NCI-H1105 treated with DMSO at 0.1 percent for 48 hours (cell line): ENCODE measurements at places on chromosomes 2 and 18.

DNA sequence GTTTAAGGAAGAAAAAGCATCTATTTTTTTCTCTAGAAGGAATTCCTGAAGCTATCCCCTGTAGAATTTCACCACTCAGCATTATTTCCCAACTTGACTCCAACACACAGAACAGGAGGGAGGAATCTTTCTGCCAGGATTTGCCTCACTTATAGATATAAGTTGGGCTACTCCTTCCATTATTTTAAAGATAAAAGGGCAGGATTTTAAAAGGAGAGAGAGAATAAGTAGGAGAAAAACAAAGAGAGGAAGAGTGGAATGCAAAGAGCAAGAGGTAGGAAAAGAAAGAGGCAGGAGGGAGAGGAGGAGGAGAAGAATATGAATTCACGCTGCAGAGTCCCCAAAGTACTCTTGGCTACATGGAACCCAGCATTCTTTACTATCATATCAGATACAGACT lies 182.5 kb downstream of the TCF4 start:
- DNase-seq, result no peak

- no peak for DNase-seq
Observed at GRCh38 chr2:190532581-190532980, 1.9 kb downstream of the NEMP2 start.

DNA sequence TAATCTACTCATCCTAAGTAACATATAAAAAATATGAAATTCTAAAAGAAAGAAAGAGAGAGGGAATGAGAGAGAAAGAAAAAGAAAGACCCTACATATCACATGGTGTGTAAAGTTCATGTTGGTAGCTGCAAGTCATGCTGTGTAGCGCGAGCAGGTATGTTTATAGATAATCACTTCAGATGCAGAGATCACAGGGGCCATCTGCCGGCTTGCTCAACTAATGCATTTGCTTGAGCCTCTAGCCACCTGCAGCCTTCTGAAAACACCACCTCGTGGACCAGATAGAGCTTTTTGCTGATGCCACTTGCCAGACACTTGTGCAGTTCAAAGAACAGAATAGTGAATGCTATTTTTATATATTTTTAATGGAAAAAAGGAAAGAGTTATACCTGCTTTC lies 37.6 kb downstream of the CDH7 start:
- DNase-seq, result no peak

DNA sequence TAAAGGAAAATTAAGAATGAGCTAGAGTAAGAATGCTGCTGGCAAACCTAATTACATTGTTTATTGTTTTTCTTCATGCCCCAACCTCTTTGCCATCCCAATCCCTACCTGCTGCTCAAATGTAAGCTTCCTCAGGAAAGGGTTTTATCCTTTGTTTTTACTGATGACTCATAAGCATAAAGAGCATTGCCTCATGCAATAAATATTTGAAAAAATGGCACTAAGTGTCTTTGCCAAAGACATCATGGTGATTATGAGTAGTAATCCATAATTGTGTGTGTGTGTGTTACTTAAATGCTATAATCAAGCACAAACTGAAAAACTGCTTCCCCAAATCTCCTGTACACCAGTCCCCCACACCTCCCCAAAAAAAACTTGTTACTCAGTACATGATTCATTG lies 53.4 kb downstream of the DNER start:
- DNase-seq, result no peak

DNA sequence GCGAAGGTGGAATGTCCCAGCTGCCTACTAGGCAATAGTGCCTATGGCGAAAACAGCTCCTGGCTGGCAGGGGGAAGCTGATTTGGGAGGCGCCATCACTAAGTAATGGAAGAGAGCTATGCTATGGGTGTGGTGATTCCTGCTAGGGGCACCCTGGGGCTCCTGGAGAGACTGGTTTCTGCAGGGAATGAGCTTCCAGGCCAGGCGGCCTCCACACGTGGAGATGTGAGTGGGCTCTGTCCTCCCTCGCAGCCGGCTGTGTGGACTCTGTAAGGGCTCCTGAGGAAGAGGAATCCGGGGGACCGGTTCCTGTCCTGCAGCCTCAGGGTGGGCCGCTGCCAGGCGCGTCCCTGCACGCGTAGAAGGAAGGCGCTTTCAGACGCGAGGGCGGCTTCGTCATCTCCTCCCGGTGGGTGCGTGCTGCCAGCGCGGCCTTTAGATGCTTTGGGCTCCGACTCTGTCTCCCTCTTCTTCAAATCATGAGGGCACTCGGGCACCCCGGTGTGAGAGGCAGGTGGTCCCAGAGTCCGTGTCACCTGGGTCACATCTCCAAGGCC lies 55.5 kb upstream of the ANKRD62 start:
- DNase-seq, result no peak

GRCh38 chr18:33673689-33674088 lies 95.7 kb downstream of the ASXL3 start:
- DNase-seq, result no peak

DNA sequence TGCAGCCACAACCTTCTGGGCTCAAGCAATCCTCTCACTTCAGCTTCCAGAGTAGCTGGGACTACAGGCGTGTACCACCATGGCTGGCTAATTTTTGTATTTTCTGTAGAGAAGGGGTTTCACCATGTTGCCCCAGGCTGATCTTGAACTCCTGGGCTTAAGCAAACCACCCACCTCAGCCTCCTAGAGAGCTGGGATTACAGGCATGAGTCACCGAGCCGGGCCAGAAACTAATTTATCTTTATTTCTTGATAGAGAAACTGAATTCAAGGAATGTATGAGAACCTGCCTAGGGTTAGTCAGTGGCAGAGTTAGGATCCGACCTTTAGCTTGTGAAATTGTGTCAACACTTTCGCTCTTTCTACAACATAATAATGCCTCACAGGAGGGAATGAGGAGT lies 19.3 kb upstream of the ITGAV start:
- no peak for DNase-seq

DNA sequence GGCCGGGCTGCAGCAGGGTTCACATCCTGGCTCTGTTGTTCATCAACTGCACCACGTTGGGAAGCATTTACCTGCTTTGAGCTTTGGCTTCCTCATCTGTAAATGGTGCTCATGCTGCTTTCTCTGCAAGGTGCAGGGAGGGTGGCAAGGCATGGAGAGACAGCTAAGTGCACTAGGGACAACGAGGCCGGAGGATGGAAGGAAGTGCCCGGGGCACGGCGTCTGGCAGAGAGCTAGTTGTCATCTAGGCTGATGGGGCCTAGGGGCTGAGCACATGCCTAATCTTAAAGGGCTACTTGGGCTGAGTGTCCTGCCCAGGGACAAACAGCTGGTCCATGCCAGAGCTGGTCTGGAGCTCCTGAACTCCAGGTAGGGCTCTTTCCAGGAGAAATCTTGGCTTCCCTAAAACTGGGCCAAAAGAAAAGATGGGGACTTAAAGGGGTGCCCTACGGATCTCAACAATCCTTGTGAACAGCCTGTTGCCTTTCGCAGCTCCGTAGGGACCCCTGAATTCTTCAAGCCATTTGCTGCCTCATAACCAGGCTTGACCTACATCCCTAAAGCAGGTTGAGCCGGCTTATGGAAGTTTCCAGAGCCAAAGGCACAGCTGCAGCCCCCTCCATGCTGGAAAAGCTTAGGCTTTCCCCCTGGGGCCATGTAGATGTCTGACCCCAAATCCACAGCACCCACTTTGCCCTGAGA lies 130.8 kb downstream of the SMAD7 start:
- DNase-seq, result no peak

DNA sequence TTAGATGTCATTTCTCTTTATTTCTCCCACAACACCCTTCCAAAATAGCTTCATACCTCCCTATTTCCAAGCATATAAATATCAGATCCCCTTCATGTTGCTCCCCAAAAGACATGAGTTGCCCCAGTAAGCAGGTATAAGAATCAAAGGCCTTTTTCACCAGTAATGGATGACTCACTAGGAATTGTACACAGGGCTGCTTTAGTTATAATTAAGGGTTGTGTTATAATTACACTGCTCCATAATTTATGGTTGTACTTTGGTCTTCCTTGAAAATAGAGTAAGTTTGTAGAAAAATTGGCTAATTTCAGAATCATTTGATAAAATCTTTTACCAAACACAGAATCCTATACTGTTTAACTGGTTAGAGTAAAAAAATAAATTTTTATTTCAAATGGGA lies 8.8 kb upstream of the AQP4 start:
- peak; percentile 9 for DNase-seq

DNA sequence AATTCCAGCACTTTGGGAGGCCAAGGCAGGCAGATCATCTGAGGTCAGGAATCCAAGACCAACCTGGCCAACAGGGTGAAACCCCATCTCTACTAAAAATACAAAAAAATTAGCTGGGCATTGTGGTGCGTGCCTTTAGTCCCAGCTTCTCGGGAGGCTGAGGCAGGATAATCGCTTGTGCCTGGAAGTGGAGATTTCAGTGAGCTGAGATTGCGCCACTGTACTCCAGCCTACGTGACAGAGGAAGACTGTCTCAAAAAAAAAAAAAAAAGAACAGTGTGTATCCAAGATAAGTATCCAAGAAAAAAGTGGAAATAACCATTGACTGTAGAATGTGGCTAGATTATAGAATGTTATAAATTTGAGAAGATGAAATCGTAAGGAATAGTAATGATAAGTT lies 142.1 kb downstream of the FAM124B start:
- no peak for DNase-seq

- peak; percentile 35 for DNase-seq
Observed at GRCh38 chr2:212863185-212863588, 288.2 kb downstream of the IKZF2 start.

GRCh38 chr2:80519121-80519643 lies 214.6 kb upstream of the LRRTM1 start:
- no peak for DNase-seq

- DNase-seq, result no peak
Observed at GRCh38 chr2:239494578-239494977, 93.8 kb upstream of the HDAC4 start.

- peak; percentile 67 for DNase-seq
Observed at GRCh38 chr2:112941753-112942653, 31.0 kb downstream of the IL37 start.

DNA sequence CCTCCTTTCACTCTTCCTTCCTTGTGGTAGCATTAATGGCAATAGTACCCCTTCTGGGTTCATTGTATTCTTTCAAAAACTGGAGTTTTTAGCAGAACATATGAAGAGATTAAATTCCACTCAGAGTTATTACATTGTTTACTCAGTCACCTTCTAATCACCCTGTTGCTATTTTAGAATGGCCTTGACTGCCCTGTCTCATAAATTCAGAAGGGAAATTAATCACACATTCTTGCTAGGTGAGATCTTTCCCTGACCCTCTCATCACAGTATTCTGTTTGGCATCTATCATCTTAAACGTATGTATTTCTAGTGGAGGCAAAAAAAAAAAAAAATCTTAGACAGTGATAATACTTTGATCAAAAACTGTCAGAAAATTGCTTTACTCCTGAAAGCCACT lies 760.4 kb downstream of the ADCYAP1 start:
- DNase-seq, result no peak

GRCh38 chr2:110993557-110994231 lies 127.0 kb upstream of the BCL2L11 start:
- no peak for DNase-seq

DNA sequence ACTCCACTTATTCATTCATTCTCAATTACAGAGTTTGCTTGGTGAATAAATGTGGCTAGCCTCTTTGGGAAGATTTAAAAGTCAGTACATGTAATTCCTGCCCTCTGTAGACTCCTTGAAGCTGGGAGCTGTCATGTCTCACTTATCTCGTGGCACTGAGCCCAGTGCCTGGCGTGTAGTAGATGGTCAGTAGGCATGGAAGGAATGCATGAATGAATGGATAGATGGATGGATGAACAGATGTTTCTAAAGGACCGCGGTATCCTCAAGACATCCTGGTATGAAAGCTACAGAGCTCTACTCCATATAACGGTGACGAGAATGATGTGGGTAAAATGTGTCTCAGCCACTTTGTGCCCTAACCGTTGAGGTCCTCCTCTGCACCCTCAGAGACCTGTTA lies 83.0 kb downstream of the MARCO start:
- no peak for DNase-seq

DNA sequence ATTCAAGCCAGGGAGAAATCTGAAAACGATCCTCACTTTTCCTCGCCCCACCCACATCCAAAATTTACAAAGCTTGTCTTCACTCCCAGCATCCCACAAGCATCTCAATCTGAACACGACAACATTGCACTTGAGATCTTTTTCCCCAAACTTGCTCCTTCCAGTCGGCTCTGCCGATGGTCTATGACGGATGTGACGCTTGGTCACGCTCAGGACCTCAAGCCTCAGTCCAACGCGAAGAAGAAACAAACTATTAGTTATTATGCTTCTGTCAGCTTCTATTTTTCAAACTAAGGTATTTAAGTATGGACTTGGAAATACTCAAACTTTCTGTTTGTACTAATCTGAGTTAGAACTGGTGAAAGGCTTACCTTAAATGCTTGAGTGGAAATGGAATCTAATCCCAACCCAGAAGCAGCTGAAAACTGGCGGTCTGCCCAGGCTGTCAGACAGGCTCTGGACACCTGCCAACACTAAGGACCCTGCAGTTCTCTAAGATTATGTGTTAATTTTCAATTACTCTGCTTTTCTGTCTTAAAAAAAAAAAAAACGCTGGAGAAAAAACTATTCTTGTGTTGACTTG lies 132.1 kb upstream of the DNMT3A start:
- DNase-seq, result peak; percentile 91

DNA sequence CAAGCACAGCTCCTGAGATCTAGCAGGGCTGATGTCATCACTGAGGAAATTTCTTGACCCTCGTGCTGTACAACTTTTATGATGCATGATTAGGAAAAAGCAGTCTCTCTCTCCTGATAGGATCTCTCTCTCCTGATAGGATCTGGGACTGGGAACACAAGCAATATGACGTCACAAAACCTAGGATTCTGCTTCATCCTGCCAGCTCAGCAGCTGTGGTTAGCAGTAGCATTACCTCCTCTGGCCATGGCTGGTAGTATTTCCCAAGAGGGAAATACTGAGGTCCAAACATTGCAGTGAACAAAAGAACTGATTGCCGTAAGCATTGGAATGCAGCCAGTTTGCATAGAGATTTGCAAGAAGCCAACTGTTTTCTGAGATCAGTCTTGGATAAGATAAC lies 521.2 kb upstream of the POU3F3 start:
- DNase-seq, result no peak

GRCh38 chr2:122100346-122100745 lies 344.9 kb downstream of the TSN start:
- DNase-seq, result no peak
